ENCODE measurements at places on chromosomes 4 and X. TPM values are rescaled to one million over a fixed set of nuclear protein-coding genes. Genes with fewer than 3 reads are reported as not detected.

The TBC1D8B gene
- 10.8 TPM for total RNA-seq

The HEPH gene
- total RNA-seq: 32.5 TPM

DNA sequence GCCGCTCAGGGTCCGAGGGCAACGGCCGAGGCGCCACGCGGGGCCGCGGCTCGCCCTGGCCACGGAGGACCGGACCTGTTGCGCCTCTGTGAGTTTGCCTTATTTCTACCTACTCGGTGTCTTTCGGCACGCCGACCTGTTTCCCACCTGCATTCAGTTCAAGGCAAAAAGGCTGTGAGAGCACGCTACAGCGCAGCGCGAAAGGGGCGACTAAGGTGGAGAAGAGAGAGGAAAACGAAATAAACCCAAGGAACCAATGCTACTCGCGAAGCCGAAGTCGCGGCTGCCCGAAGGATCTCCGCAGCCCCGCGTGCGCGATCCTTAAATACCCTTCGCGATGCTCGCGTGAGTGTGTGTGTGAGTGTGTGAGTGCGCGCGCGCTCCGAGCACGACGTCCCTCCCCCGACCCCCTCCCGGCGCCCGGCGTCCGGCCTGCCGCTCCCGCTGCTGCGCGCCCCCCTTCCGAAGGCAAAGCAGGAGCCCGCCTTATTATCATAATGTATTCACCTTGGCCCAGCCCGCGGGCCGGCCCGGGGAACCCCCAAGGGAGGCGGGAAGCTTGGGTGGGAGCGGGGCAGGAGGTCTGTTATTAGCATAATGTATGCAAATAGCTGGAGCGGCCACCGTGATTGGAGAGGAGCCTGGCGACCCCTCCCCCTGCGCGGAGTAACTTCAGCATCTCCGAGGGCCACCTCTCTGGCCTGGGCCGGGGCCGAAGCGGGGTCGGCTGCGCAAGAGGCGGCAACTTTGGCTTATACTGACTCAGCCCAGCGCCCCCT lies at the start of gene COL25A1:
Gene COL25A1, minus strand, starts transcription at position 298 of the 779 bp plus-strand sequence.
- H3K27ac ChIP-seq: peak within 1 kb of the TSS; percentile 51
- peak; percentile 48 for DNase-seq
- no peaks in the 10 kb centered on the region for H3K27me3 ChIP-seq

DNA sequence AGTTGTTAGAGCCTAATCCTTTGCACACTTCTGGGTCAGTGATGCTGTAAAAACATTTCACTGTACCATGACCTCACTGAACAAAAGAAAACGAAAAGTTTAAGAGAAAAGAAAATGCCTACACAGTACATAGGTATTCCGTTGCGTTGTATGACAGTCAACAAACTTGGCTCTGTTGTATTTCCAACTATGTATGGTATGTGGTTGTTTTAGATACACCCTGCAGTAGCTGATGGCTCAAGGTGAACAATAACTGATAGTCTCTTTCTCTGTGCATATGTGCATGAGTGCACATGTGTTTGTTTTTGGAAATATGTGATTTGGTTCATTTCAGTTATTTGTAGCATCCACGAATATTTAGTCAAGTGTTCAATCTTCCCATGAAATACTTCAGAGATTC lies 176.0 kb downstream of the BMPR1B start:
- no peak for DNase-seq
- no peak overlapping the region for H3K27ac ChIP-seq
- H3K36me3 ChIP-seq: no peaks in the 10 kb centered on the region
- no peaks in the 10 kb centered on the region for H3K4me1 ChIP-seq
- no peak overlapping the region for H3K4me3 ChIP-seq

DNA sequence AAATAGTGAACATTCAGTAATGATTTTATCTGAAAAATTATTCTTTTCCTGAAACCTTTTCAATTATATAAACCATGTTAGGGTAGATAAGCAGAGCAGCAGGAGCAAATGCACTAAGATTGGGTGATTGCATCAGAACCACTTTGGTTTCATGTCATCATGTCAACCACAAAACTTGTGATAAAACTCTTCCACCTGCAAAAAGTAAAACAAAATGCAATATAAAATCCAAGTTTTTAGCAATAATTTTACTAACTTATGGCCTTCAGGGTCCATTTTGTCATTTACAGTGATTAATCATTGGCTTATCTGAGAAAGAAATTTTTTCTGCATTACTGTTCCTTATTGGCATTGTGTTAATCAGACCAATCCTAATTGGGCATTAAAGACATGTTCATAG lies 42.4 kb downstream of the NHS start:
- no peak for DNase-seq
- H3K27me3 ChIP-seq: no peaks in the 10 kb centered on the region

- H3K36me3 ChIP-seq: no peaks in the 10 kb centered on the region
- H3K4me1 ChIP-seq: no peaks in the 10 kb centered on the region
- H3K4me3 ChIP-seq: no peak overlapping the region
- no peaks in the 10 kb centered on the region for H3K27me3 ChIP-seq
- no peak overlapping the region for H3K27ac ChIP-seq
- DNase-seq: no peak
Observed at GRCh38 chrX:116272322-116272721, 101.8 kb downstream of the AGTR2 start.

GRCh38 chr4:44662623-44663005 lies 11.2 kb upstream of the YIPF7 start:
- no peak overlapping the region for H3K27ac ChIP-seq
- H3K4me3 ChIP-seq: no peak overlapping the region
